Sigmoid colon (tissue), 7 donors: ENCODE measurements at places on chromosomes 5 and 9. TPM values are rescaled to one million over a fixed set of nuclear protein-coding genes. Genes with fewer than 3 reads are reported as not detected.

GRCh38 chr5:135315386-135315785, 83.6 kb downstream of the MACROH2A1 start:
- DNase-seq: no peak
- H3K36me3 ChIP-seq: no peaks in the 10 kb centered on the region
- no peak overlapping the region for H3K4me3 ChIP-seq

GRCh38 chr9:33273972-33274328, 9.1 kb downstream of the CHMP5 start:
- H3K4me3 ChIP-seq: no peak overlapping the region
- no peaks in the 10 kb centered on the region for H3K27me3 ChIP-seq
- peaks cover 48% of the 10 kb centered on the region for H3K36me3 ChIP-seq
- no peak overlapping the region for H3K27ac ChIP-seq
- no peaks in the 10 kb centered on the region for H3K4me1 ChIP-seq

DNA sequence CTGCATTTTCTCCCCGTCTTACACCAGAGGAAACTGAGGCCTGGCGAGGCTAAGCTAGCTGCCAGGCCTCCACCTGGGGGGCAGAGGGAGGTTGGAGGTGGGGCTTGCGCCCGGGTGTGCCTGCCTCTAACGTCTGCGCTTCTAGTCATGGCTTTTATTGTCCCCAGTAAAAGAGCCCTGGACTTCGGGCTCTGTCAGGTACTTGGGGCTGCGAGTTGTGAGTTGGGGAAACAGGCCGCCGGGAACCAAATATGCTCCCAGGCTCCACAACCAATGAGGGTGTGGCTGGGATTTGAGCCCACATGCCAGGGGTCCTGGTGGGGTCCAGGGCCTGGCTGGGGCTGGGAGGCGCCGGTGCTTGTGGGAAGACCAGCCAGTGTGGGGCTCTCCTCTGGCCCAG, 57.4 kb upstream of the NOTCH1 start:
- H3K4me1 ChIP-seq: no peaks in the 10 kb centered on the region
- DNase-seq: no peak
- H3K36me3 ChIP-seq: no peaks in the 10 kb centered on the region

GRCh38 chr9:38431116-38431515, 6.9 kb upstream of the IGFBPL1 start:
- no peak overlapping the region for H3K27ac ChIP-seq
- H3K4me1 ChIP-seq: no peaks in the 10 kb centered on the region
- no peaks in the 10 kb centered on the region for H3K27me3 ChIP-seq
- H3K4me3 ChIP-seq: no peak overlapping the region
- DNase-seq: no peak
- H3K36me3 ChIP-seq: no peaks in the 10 kb centered on the region

Gene SLC23A1
- total RNA-seq: not detected

- no peaks in the 10 kb centered on the region for H3K27me3 ChIP-seq
- DNase-seq: no peak
- H3K36me3 ChIP-seq: no peaks in the 10 kb centered on the region
- no peak overlapping the region for H3K4me3 ChIP-seq
These were observed 52.3 kb downstream of the MYO10 start for GRCh38 chr5:16883806-16884205.

- no peaks in the 10 kb centered on the region for H3K36me3 ChIP-seq
- no peak overlapping the region for H3K27ac ChIP-seq
These were observed 146.1 kb upstream of the HMHB1 start for GRCh38 chr5:143665866-143666265.

DNA sequence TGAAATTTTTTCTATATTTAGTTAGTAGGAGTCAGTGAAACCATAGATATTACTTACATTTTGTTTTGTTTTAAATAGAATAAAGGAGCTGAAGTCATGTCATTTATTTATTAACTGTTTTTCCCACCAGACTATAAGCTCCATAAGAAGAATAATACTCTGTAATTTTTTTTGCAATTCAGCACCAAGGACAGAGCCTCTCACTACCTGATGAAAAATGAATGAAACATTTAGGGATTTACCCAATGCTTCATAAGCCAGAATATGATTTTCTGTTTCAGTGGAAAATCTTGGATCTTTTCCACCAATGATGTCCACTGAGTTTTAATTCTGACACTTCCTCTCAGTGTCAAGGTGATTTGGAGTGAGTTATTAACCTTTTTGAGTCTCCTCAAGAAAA, 624.9 kb upstream of the GRAMD2B start:
- DNase-seq: no peak
- H3K27ac ChIP-seq: no peak overlapping the region
- no peaks in the 10 kb centered on the region for H3K4me1 ChIP-seq
- H3K36me3 ChIP-seq: no peaks in the 10 kb centered on the region

DNA sequence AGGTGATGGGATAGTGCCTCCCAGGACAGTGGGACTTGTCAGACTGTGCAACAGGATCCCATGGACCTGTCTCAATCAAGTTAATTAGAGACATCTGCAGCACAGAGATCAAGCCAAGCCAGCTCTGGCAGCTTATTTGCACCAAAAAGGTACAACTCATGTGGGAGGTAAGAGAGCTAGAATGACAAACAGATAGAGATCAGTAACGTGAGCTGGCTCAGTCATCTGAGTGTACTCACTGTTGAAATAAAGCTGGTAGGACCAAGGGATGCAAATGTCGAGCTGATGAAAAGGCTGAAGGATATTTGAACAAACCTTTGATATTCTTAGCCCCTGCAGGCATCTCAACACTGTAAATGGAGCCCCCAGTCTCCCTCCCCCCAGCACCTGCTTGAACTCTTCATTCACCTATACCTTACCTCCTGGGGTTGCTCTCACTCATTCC, 198.1 kb downstream of the EFNA5 start:
- H3K27me3 ChIP-seq: no peaks in the 10 kb centered on the region
- no peak overlapping the region for H3K4me3 ChIP-seq
- no peaks in the 10 kb centered on the region for H3K36me3 ChIP-seq
- H3K4me1 ChIP-seq: peaks cover 5% of the 10 kb centered on the region
- no peak overlapping the region for H3K27ac ChIP-seq

DNA sequence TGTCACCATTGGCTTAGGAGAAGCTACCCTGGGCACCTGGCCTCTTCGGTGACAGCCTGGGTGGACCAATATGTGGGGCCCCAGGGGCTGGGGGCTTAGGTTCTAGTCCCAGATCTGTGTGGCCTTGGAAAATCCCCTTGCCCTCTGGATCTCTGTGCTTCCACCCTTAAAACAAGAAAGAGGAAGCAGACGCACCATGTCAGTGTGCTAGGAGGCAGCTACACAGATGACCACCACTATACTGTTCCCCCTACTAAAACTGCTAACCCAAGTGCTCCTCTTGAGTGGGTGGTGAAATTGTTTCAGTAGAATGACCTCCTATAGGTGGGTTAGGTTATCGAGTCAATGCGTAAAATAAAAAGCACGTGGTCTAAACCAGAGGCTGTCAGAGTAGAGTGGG, 31.0 kb downstream of the AFAP1L1 start:
- no peaks in the 10 kb centered on the region for H3K4me1 ChIP-seq
- no peak overlapping the region for H3K4me3 ChIP-seq
- no peak overlapping the region for H3K27ac ChIP-seq
- no peak for DNase-seq
- no peaks in the 10 kb centered on the region for H3K36me3 ChIP-seq

Gene MEGF10
- 2.1 TPM for total RNA-seq
